ENCODE measurements at places on chromosomes 4 and X.

DNA sequence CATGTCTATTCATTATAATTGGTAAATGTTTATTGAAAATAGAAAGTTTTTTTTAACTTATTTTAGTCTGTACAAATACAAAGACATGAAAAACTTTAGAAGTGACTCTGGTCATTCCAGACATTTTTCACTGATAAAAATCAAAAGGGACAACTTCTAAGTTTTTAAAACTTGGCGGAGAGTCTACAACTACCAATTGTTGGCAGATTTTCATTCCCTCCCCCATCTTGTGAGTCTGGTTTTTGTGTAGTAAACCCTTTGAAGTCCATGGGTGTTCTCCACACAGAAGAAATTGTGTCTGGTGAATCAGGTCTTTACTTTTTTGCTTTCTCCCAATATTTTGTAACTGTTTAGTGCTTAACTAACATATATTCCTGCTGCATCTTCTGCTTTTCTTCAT is 336.5 kb downstream of the PDGFC start:
- peak; percentile 41 for DNase-seq

- DNase-seq: peak; percentile 10
Observed at GRCh38 chr4:172813359-172813923, 355.2 kb upstream of the GALNT7 start.

DNA sequence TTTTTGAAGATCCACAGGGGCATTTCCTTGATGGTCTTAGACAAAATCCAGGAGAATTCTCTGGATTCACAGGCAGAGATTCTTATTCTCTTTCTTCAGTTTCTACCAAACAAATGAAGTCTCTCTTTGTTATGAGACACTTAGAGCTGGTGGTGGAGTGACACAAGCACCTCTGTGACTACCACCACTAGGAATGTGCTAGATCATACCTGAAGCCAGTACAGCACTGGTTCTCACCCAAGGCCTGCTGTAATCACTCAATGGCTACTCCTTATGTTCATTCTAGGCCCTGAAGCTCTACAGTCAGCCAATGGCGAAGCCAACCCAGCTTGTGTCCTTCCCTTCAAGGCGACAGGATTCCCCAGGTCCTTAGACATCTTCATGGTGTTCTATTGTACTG is 482.3 kb downstream of the TRAM1L1 start:
- DNase-seq: no peak

DNA sequence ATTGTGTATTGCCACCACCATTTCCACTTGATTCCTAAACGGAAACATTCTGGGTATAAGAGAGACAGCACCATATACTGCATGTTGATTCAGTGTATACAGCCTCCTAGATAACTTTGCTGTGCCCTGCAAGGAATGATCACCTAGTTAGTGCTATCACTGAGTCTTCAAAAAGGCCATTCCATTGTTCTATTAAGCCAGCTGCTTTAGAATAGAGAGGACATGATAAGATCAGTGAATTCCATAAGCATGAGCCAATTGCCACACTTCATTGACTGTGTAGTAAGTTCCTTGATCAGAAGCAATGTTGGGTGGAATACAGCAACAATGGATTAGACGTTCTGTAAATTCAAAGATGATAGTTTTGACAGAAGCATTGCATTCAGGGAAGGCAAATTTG is 1047.3 kb downstream of the PCDH18 start:
- DNase-seq: no peak

- DNase-seq: no peak
Observed at GRCh38 chr4:18057821-18058533, 36.4 kb upstream of the LCORL start.

- DNase-seq: peak; percentile 58
Observed at GRCh38 chr4:186297013-186297645, 31.1 kb downstream of the F11 start.

- peak; percentile 42 for DNase-seq
Observed at GRCh38 chr4:16029886-16030285, 53.9 kb downstream of the PROM1 start.

DNA sequence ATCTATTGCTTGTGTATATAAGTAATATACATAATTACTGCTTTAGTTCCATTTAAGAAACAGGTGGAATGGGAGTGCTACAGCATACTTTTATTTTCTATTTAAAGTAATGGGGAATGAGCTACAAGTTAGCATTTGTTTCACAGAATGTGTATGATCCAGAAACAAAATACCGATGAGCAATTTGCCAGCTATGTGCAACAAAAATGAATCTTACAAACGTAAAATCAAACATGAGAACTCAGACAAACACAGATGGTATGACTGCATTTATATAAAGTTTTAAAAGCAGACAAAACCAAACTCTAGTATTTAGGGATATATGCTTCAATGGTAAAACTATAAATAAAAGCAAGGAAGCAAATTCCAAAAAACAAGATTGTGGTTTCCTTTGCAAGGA is 141.7 kb downstream of the PAPSS1 start:
- DNase-seq: peak; percentile 31

- DNase-seq: no peak
Observed at GRCh38 chr4:90798948-90799347, 671.8 kb downstream of the CCSER1 start.

DNA sequence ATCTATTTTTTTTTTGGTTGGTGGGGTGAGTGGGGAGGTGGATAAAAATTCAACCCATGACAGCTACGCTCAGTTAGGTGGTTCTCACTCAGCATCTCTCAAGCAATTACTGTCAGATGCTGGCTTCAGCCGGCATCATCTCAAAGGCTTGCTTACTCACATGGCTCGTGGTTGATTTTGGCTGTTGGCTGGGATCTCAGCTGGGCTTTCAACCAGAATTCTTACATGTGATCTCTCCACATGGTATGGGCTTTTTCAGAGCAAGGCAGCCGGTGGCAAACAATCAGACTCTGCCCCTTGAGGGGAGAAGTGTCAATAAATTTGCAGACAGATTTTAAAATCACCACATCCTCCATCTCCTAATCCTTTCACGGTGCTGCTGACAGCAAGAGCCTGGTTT is 47.2 kb downstream of the SLC34A2 start:
- peak; percentile 71 for DNase-seq

- no peak for DNase-seq
Observed at GRCh38 chr4:11640584-11640983, 211.9 kb upstream of the HS3ST1 start.

- DNase-seq: peak; percentile 76
Observed at GRCh38 chrX:130245441-130245840, 23.3 kb downstream of the ZNF280C start.

DNA sequence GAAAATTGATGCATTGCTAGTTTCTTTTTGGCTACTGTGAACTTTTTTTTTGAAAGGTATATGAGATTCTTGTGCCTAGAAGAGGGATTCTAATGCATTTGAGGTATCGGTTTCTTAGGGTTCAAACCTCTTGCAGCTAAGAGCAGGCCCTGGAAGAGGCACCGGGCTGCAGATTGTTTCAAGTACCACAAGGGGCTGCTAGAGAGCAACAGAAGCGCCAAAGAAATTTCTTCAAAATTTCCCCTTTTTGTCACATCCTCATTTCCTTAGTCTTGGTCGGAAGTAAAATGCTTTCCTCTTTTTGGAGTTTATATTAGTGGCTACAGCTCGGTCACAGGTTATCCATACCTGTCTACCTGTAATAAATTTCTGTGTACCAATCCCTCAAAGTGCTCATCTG is 89.8 kb downstream of the PDGFRA start:
- DNase-seq: peak; percentile 52

DNA sequence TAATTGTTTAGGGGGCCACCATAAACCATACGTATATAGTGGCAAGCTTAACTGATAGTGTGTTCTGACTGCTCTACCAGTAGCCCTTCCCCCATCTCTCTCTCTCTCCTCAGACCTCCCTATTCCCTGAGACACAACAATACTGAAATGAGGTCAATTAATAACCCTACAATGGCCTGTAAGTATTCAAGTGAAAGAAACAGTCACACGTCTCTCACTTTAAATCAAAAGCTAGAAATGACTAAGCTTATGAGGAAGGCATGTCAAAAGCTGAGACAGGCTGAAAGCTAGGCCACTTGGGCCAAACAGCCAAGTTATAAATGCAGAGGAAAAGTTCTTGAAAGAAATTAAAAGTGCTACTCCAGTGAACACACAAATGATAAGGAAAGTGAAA is 78.0 kb downstream of the PRDM5 start:
- DNase-seq: no peak

DNA sequence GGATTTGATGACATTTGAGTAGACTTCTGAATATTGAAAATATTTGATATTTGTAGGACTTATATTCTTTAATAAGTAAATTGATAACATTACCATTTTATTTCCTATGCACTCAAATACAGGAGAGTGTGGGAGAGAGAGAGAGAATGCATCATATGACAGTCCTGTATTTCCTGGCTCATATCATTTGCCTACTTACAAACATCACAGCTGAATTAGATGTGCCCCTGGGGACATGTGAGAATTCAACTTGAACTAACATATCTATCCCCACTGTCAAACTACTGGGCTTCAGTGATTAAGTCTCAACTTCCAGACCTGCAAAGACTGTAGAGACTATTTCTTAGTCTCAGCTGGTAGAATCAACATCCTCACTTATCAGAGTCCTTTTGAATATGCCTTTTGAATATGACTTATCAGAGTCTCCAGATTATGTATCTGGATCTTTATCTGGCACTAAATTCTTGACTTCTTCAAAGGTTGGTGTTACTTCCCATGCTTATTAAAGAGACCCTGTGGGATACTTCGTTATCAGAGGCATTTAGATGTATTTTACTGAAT is 75.5 kb downstream of the PABPC4L start:
- DNase-seq: no peak

DNA sequence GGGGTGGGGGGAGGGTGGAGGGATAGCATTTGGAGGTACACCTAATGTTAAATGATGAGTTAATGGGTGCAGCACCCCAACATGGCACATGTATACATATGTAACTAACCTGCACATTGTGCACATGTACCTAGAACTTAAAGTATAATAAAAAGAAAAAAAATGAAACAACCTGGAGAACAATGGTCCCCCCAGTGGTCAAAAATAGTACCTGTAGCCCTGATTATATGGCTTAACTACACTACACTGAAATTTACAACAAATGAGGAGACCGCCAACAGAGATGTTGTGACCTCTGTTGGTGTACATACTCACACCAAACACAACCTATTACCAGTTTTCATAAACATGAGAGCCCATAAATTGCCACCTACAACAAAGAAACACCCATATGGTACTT is 7.3 kb upstream of the MAGEE1 start:
- no peak for DNase-seq

GRCh38 chr4:137528673-137529072 is 3.6 kb downstream of the PCDH18 start:
- no peak for DNase-seq

DNA sequence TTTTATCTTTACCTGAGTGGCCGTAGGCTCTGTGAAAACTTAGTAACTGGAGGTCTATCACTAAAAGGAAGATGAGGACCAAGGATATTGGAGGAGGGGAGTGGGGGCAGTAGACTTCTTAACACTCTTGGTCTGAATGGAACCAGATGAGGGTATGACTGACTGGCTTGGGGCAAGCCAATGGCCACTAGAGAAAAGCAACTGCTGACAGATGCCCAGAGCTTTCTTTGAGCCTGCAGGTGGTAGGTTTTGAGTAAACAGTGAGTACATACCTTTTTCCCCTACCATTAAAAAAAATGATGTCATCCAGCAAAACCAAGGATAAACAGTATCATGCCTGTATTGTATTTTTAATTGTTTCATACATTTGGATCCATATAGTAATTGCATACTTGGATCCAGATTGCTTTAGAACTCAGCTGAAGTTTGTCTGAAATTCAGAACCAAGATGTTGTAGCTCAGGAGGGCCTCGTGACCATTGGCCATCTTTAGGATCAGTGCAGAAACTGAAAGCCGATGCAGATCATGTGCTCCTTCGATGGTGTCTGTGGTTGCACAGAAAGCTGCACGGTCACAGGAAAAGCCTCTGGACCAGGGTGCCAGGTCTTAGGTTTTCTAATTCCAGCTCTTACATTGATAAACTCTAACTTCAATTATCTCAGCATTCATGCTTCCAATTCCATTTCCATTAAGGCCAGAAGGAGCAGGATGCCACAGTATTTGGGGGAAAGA is 131.0 kb downstream of the PDGFRA start:
- DNase-seq: no peak

GRCh38 chr4:52369649-52370048 is 289.5 kb downstream of the USP46 start:
- DNase-seq: no peak

DNA sequence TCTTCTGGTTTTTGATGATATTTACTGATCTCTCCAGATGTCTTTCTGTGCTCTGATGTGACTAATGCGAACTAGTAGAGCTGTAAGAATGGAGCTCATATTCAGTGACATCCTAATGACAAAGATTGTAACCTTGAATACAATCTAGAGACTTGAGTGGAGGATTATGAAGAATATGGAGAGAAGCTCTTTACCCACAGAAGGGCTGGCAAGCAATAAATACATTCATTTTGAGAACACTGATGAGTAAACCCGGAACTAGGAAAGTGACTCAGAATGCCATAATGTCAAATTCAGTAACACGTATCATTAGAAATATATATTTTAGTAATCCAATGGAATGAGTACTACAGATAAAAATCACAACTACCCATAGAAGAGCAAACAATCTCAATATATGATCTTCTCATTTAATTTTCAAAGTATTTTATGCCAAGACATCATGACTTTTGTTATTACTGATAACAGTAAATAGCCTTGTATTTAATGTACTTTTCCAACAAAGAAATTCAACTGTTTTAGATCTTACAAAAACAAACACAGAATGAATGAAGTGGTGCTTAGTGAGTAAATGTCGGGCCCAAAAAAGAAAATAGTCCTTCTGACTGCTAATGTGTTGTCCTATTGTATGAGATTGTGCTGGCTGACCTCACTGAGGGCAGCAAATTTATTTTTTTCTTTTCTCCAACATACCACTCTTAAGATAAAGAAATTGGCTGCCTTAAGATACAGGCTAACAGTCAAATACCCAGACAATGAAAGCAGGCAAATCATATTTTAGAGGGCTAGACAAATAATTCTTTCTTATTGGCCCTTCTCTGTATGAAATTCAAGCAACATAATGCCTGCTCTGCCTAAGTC is 49.2 kb upstream of the HDAC8 start:
- peak; percentile 26 for DNase-seq

GRCh38 chrX:38940547-38940946 is 139.3 kb downstream of the MID1IP1 start:
- DNase-seq: no peak

DNA sequence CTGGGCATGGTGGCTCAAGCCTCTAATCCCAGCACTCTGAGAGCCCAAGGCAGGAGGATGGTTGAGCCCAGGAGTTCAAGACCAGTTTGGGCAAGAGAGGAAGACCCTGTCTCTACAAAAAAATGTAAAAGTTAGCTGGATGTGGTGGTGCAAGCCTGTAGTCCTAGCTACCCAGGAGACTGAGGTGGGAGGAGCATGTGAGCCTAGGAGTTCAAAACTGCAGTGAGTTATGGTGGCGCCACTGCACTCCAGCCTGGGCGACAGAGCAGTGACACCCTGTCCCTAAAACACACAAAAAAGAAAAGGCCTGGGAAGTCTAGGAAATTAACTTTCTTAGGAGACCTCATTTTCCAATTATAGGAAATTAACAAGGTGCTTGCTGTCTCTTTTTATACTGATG is 76.8 kb downstream of the JAKMIP1 start:
- no peak for DNase-seq

- DNase-seq: peak; percentile 1
Observed at GRCh38 chrX:123909523-123909922, 49.7 kb downstream of the XIAP start.

- no peak for DNase-seq
Observed at GRCh38 chr4:101083131-101083530, 264.2 kb downstream of the PPP3CA start.

- DNase-seq: peak; percentile 24
Observed at GRCh38 chr4:153919667-153920066, 130.8 kb upstream of the SFRP2 start.

All from fibroblast of skin of abdomen (primary cell).